Hepatic stellate cell (primary cell): ENCODE measurements at places on chromosomes 3 and 15.
A peak's percentile ranks its signal among the peaks of the same experiment; 100 is the strongest.

GRCh38 chr15:74725845-74726773, 781 bp upstream of the CYP1A1 start:
- peak; percentile 58 for DNase-seq

- no peak for DNase-seq
Observed at GRCh38 chr15:91465696-91466095, 365.6 kb downstream of the SV2B start.

DNA sequence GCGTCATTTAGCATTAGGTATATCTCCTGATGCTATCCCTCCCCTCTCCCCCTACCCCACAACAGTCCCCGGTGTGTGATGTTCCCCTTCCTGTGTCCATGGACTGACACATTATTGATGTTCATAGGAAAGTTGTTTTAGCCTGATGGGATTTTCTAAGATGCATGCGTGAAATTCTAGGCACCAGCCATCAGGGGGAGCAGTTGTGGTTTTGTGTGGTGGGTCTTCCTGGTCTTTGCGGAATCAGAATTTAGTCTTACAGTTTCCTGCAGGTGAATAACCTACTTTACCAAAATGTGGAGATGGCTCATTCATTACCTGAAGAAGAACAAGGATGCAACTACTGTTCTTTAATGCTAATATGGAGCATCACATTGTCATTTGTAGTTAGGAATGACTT, 455.0 kb upstream of the THBS1 start:
- no peak for DNase-seq

GRCh38 chr3:44865272-44866035, 3.7 kb downstream of the TMEM42 start:
- no peak for DNase-seq

- peak; percentile 7 for DNase-seq
Observed at GRCh38 chr3:126621171-126621570, 33.8 kb downstream of the TXNRD3 start.

- DNase-seq: no peak
Observed at GRCh38 chr15:64816452-64816851, 9.0 kb downstream of the PIF1 start.

GRCh38 chr15:71136159-71136783, 21.0 kb downstream of the THSD4 start:
- peak; percentile 81 for DNase-seq

GRCh38 chr15:88389120-88389519, 78.1 kb downstream of the MRPL46 start:
- no peak for DNase-seq

DNA sequence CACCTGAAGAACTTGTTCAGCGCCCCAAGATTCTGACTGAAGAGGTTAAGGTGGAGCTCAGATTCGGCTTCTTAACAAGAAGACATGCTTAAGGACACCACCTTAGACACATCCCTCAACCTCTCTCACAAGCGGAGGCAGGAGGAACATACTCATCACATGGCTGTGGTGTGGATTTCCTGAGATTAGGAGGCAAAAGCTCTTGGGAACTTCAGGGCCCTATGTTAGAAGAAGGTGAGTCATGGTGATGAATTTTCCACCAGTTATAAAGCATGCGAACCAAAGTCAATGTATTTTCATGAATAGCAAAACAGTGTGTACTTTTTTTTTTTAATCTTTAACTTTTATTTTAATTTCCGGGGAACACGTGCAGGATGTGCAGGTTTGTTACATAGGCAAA, 212.2 kb upstream of the SUCLG2 start:
- DNase-seq: peak; percentile 7

DNA sequence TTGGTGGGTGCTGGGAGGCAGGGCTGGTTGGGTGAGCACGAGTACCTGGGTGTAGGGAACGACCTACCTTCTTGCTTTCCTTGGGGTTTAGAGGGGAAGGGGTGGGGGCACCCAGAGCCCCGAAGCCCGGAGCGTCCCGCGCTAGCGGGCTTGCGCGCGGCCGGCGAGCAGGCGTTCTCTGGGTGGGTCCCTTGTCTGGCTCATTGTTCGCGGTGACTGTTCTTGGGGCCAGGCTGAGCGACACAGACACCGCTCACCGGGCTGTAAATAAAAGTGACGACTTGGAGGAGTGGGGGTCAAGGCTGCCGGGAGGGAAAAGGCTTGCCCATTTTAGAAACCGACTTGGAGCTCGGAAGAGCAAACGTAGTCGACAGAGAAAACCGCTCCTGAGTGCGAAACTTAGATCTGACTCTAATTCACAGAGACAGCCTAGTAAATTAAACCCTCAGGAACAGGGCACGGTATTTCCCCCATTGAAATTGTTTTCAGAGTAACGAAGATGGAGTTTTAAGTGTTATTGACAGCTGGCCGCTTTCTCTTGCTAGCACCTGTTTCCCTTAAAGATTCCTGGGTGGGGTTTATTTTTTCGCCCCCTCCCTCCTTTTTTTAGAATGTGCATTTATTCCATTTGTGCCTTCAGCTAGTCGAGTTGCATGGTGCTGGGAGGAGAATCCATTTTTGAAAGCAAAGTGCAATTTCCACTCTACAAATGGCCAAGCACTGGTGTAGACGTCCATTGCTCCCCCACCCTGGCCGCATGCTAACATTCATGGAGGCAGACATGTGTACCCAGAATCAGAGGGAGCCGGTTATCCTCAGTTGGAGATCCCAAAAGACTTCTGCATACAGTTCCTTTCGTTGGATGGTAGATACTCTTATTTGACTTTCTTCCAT, 532.1 kb upstream of the SEMA6D start:
- DNase-seq: peak; percentile 8

- no peak for DNase-seq
Observed at GRCh38 chr3:9749296-9749644, 482 bp upstream of the OGG1 start.

GRCh38 chr15:83436513-83437158, 10.5 kb upstream of the SH3GL3 start:
- DNase-seq: peak; percentile 26

GRCh38 chr3:128823008-128823407, 56.4 kb upstream of the ACAD9 start:
- DNase-seq: no peak

DNA sequence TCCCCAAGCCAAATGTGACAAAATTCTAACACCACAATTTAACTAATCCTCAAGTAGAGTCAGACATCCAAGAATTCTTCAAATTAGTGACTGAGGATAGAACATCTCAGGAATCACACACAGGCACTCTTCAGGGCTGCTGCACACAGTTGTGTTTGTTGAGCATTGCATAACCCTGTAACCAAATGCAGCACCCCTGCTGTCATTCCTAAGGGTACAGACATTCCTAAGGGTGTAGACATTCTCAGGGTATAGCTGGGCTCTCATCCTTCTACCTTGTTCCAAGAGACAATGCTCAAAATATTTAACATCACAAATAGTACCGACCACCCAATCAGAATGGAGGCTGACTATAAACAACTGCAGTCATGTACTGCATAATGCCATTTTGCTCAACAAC, 107.1 kb upstream of the UBE2E2 start:
- peak; percentile 9 for DNase-seq

DNA sequence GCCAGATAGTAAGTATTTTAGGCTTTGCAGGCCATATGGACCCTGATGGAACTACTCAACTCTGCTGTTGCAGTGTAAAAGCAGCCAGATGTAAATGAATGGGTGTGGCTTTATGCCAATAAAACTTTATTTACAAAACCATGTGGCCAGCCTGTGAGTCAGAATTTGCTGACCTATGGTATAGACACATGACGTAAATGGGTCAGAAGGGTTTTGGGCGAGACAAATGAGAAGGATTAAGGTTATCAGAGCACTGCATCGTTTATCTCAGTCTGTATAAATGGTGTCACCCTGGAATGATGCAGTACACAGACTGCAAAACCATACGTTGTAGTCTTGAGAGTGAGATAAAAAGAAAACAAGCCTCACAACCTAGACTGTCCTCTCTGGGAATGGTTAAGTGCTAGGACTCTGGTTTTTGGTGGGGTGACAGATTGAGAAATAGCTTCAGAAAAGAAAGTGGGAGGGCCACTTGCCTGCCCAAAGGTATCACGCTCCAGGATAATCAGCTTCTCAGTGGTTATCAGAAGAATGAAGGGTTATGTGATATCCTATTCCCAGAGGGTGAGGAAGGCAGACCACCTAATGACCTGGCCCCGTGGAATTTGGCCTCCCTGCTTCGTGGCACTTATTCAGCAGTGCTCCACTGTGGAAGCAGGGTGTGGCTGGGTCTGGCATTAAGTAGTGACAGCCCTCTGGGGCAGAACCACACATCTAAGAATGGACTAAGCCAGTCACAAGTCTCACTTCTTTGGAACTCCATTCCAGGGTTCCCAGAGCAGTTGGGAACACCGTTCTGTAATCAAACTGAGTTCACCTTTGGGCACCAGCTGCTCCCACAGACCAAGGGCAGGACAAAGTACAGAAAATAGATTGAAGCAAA, 46.1 kb downstream of the ABHD5 start:
- DNase-seq: no peak

- DNase-seq: no peak
Observed at GRCh38 chr3:183370391-183370790, 58.0 kb downstream of the MCF2L2 start.

DNA sequence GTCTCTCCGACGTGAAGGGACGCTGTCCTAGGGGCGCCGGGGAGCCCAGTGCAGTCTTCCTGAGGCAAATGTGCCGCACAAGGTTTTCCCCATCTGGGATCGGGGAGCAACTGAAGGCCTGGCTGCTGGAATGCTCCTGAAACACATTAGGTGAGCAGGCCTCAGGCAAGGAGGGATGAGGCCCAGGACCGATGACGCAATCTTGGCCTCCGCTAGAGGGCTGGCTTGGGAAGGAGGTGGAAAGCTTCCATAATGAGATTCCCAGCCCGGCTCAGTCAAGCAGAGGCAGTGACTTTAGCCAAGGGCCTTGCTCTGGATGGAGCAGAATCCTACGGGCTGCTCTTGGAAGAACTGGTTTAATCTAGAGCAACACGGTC, 50.8 kb downstream of the CPN2 start:
- DNase-seq: no peak

DNA sequence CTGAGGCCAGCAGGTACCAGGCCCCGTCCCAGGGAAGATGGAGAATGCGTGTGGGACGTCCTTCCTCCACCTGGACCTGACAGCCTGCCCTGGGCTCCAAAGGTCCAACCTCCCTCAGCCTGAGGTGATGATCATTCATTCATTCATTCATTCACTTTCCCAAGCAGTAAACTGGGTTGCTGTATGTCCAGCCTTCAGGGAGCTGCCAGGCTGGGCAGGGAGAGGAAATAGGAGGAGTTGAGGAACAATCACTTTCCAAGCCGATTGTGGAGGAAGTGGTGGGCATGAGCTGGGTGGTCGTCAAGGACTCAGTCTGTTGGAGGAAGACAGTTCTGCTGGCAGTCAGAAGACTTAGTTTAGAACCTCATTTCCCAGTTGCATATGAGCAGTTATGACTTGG, 10.2 kb upstream of the CCDC33 start:
- no peak for DNase-seq

GRCh38 chr15:57861034-57861638, 154.6 kb downstream of the POLR2M start:
- DNase-seq: peak; percentile 8

DNA sequence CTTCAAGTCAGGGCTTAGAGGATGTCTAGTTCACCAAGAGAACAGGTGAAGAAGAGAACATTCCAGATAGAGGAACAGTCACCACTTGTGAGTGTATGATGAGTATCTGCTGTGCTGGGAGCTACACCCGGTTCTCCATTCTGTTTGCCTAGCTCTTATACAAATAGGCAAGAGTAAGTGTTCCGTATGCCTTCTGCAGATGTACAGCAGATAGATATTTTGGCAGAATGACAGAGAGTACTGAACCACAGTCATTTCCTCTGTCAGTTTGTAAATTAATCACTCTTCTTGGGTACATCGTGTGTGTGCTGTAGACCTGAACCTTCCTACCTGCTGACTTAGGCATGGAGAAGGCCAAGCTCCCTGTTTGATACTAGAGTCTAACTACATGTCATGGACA, 108.3 kb upstream of the CTDSPL start:
- no peak for DNase-seq

DNA sequence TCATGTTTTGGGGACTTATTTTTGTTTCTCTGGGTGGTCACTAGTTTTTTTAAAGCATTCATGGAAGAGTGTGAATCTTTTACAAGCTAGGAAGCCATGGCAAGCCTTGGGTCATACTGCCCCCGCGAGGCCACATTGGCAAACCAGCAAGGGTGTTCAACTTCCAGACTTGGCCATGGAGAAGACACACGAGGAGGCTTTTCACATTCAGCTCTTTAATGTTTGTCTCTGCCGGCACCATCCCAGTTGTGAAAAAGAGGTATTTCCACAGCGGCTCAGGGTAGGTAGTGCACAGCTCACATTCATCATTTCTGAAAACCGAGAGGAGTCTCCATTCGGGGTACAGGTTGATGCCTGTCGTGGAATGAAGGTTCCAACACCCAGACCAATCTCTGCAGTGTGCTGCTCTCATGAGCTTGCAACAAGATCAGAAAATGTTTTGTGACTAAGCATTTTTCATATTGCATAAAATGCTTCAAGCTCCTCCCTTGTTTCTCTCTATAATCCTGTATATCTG, 7.7 kb downstream of the CCR5 start:
- DNase-seq: peak; percentile 55

DNA sequence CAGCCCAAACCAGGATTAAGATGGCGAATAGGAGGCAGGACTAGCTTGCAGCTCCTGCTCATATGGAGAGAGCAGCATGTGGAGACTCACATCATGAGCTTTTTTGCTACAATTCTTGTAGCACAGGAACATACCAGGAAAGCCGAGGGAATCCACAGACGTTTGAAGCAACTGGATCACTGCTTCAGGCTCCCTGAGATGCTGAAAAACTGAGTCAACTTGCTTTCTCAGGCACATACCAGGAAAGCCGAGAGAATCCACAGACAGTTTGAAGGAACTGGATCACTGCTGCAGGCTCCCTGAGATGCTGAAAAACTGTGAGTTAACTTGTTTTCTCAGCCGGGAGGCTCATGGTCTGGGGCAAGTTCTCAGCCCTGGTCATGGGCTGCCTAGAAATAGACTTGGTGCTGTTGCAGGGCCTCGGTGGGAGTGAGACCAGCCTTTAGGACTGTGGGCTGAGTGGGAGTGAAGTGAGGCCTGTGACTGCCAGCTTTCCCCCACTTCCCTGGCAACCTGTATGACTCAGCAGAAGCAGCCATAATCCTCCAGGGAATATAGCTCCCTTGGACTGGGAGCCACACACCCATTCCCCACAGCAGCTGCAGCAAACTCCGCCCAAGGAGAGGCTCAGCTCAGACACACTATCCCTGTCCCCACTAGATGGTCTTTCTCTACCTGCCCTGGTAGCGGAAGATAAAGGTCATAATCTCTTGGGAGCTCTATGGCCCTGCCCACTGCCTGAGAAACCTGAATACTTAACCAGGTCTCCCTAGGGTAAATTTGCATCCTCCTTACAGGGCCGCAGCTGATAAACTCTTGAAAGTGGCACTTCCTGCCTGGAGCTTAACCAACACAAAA, 51.9 kb upstream of the PFN2 start:
- peak; percentile 7 for DNase-seq

- no peak for DNase-seq
Observed at GRCh38 chr15:90871139-90871715, 2.8 kb downstream of the FURIN start.

DNA sequence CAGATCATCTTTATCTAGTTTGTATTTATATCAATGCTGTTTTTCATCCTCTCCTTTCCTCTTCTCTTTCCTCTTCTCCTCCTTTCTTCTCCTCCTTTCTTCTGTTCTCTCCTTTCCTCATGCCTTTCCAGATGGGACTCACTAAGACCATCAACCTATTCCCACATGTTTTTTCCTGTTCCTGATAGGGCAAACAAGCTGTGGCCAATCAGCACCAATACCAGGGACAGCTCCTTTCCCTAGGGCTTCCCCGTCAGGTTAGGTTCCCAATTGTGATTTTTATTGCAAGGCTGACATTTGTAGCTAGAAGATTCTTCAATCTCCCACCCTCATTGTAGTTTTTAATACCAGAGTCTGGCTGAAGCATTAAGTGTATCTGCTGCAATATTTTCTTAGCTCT, 76.3 kb upstream of the COL8A1 start:
- no peak for DNase-seq
